AG04450 (cell line): ENCODE measurements at places on chromosomes 5 and 9. TPM values are rescaled to one million over a fixed set of nuclear protein-coding genes. Genes with fewer than 3 reads are reported as not detected.

- no peak for DNase-seq
Measured at GRCh38 chr9:88339317-88339716, 48.9 kb upstream of the SPIN1 start.

DNA sequence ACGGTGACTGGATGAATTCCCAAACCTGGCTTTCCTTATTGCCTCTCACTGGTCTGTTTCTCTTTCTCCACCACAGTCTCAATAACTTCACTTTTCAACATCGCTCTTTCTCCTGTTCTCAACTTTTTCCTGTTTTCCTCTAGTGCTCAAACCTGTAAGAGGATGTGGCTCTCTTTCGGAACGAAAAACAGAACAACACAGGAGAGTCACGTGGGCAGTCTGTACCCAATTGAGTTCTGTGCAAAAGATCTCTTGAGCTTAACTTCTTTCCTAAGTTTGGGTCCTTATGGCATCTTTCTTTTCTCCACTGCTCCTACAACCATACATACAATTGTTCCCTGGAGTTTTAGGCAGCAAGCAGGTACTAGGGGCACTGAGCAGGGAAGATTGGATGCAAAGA, 8.9 kb downstream of the HAVCR1 start:
- no peak for DNase-seq

The FST gene
- 106 and 121 TPM in 2 replicates for polyA plus RNA-seq

The MAP1B gene
- polyA plus RNA-seq = 55.3 and 56.3 TPM in 2 replicates
